AG09309 (cell line): ENCODE measurements at places on chromosomes 6 and 20.

DNA sequence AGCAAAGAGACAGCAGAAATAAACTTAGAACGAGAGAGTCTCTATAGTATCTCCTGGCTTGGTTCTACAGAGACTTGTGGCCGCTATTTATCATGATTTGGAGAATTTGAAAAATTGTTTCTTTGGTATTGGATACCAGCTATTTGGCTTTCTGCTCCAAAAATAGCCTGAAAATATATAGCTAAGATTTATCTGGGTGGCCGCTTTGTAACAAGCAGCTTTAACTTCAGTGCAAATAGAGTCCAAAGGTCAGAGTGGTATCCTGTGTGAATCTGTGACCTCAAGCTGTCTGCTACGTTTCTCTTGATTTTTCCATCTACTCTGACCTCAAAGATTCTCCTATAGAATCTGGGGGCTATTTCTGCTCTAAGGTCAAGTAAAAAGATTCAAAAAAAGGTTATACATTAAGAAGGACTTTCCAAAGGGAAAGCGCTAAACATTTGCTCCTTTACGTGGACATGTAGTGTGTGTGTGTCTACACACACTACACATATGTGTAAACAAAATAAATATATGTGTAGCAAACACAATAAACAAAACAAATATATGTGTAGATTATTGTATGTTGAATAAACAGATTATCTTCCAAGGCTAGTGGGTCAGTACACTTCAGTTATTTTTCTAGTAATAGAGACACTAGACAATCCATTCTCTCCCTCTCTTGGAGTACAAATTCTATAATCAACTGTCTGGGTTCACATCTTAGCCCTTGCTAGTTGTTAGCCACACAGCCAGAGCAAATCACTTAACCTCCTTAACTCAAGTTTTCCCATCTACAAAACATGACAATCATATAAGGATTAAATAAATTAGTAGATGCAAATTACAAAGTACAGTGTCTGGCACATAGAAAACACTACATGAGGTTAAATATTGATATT, 40.8 kb downstream of the CHD6 start:
- no peak for DNase-seq

DNA sequence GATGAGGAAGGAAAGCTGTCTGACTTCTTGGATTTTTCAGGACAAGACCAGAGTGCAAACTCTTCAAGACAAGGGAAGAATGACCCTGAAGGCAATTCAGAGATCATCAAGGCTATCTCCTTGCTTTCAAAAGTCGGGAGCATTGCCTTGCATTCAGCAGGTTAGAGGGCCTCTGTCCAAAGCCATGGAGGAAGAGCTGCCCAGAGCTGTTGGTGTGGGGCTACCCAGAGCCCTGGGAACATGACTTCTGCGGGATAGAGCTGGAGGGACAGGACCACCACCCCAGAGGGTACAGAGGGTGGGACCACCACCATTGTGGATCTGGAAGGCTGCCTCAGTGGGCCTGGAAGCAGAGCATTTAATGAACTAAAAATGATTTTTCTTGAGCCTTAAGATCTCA, 5.2 kb upstream of the SRXN1 start:
- no peak for DNase-seq

DNA sequence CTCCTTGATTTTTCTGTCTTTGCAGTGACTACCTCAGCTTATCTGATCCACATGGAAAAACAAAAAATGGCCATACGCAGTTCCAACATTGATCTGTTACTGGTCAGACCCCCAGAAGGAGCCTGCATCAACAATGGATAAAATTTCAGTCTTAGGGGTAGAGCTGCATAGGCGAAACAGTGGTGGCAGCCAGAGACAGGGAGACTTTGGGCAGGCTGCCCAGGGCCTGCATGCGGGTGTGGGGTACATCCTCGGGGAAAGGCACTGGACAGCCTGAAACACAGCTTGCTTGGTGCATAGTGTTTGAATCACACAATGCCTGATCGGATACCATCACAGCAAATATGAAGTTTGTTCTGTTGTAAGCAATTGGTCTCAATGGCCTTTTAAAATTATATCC, 847.8 kb downstream of the QKI start:
- DNase-seq = no peak

GRCh38 chr6:160765412-160765811, 63.4 kb downstream of the PLG start:
- no peak for DNase-seq

GRCh38 chr6:51960419-51960818, 127.0 kb downstream of the PKHD1 start:
- no peak for DNase-seq

GRCh38 chr6:118621799-118622470, 29.5 kb downstream of the CEP85L start:
- DNase-seq = no peak

- no peak for DNase-seq
Measured at GRCh38 chr6:6319952-6320811, at the start of gene F13A1. Gene F13A1 (minus strand): TSS chr6:6320662. CDS start chr6:6318664, 1,998 bp downstream.

GRCh38 chr6:97052896-97053295, 128.4 kb downstream of the KLHL32 start:
- DNase-seq = no peak

- DNase-seq = peak; percentile 62
Measured at GRCh38 chr20:45890985-45891983, at the start of the genes CTSA and NEURL2. Gene CTSA (plus strand): TSS chr20:45891335. CDS start chr20:45891569, 234 bp downstream. Gene NEURL2 (minus strand): TSS chr20:45891208. CDS start chr20:45890991, 217 bp downstream.

- no peak for DNase-seq
Measured at GRCh38 chr6:160221423-160221822, 37.2 kb downstream of the SLC22A2 start.

DNA sequence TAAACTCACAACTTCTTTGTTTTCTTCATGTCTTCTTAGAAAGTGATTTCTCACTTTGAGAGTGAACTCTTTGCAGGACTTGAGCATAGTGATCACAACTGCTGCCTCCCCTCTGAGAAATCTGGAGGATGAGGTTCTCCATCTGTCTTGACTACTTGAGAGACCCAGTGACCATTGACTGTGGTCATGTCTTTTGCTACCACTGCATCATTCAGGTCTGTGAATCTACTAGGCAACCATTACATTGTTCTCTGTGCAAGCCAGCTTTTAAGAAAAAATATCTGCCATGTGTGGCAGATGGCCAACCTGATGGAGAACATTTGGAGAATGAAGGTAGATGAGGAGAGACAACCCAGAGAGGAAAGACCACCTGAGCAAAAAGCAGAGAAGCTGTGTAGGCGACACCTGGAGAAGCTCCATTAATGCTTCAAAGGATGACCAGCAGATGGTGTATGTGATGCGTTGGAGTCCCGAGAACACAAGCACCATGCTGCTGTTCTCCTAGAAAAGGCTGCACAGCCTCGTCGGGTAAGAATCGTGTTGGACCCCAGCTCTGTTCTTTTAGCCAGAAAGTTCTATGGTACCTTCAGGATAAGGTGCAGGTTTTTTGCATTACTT, 25.1 kb upstream of the TRIM26 start:
- no peak for DNase-seq

DNA sequence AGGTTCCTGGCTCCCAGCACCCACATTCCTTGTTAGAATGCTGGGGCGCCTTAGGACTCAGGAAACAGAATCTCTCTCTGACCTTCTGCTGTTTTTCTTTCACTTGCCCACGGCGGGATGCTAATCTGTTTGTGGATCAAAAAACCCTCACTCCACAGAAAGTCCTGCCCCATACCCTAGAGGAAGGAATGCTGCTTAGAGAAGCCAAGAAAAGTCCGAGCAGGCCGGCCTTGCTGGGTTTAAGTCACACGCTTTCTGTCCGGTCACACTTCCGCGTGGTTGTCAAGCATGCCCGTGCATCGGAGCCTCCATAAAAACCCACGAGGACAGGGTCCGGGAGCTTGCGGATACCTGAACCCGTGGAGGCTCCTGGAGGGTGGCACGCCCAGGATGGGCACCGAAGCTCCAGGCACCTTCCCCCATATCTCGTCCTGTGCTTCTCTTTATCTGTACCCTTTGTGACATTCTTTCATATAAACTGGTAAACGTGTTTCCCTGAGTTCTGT, 223.1 kb downstream of the NRN1 start:
- DNase-seq = no peak

DNA sequence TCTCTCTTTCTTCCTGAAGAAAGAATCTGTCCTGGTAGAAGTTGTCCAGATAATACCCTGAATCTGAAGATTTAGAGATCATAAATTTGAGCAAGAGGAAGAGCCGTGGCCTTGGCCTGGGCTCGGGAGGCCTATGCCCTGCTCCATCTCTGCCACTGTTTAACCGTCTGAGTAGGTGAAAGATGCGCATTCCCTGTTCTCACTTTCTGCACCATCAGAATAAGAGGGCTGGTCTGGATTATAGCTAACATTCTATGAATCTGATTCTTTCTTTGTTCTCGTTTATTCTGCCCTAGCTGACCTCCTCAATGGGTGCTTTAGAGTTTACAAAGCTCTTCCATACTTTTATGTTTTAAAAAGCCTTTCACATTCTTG, 51.3 kb downstream of the ELOVL4 start:
- DNase-seq = no peak

DNA sequence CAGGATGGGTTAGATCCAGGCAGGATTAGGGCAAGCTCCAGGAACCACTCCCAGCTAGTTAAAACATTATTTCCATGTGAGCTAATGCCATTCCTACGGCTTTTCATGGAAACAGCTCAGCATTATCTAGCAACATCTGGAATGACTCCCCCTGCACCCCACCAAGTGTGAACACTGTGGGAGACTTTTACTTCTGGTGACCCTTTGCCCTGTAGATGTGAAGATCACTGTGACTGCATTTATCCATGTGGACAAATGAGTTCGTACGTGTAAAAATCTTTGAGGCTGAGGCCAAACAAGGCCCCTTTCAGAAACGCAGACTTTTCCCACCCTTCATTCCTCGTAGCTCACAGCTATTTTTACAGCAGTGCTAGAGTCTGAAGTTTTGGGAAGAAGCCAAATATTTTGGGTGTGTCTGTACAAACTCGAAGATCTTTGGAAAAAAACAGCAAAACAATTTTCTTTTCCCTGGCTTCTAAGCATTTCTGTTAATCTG, 221.8 kb upstream of the SOX4 start:
- peak; percentile 25 for DNase-seq

DNA sequence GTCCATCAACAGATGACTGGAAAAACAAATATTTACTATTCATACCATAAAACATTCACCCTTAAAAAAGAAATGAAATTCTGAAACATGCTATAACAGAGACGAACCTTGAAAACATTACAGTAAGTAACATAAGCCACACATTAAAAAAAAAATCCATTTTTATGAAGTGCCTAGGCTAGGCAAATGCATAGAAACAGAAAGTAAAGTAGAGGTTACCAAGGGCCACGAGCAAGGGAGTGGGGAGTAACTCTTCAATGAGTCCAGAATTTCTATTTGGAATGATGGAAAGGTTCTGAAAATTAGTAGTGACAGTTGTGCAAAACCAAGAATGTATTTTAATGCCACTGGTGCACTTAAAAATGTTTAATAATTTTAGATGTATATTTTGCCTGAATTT, 47.7 kb downstream of the STAU1 start:
- DNase-seq = no peak

DNA sequence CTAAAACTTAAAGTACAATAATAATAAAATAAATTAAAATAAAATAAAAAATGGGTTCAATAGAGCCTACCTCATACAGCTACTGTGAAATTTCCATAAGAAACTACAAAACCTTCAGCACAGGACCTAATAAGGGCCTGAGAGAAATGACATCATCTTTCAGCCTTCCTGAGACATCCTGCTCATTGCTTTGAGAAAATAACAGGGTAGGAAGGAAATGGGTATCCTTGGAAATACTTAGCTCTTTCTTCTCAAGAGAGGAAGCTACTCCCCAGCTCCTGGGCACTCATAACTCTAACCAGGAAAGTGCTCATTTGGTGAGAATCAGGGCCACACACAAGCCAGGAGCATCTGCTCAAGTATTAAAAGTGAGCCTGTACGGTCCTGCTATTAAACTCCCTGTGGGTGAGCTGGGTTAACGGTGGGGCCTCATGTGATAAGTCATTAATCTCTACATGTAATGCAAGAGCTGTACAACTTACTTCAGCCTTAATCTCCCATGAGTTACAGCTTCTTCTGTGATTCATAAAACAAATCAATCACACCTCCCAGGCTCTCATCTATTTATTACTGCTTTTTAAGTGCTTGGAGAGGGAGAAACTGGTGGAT, 141.4 kb downstream of the MAFB start:
- DNase-seq = no peak

DNA sequence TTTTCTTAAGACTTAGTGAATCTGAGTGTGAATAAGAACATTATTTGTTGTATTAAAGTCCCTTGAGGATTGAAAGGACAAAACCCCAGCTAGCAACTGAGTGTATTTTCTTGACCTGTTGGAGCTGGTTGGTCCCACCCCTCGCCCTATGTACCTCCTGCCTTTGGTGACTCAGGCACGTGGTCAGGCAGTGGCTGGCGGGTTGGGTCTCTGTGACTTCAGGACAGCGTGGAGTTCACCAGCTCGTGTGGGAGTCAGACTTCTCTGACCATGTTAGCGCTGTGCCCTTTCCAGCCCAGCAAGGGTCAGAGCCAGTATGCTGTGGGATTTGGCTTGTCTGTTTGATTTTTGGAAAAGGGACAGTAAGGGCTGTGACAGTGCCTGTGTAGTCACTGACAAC, 93.7 kb downstream of the SSR1 start:
- no peak for DNase-seq

- DNase-seq = no peak
Measured at GRCh38 chr6:67431076-67431475, 1204.0 kb upstream of the ADGRB3 start.

- no peak for DNase-seq
Measured at GRCh38 chr20:37298190-37298939, 8.9 kb downstream of the MANBAL start.

DNA sequence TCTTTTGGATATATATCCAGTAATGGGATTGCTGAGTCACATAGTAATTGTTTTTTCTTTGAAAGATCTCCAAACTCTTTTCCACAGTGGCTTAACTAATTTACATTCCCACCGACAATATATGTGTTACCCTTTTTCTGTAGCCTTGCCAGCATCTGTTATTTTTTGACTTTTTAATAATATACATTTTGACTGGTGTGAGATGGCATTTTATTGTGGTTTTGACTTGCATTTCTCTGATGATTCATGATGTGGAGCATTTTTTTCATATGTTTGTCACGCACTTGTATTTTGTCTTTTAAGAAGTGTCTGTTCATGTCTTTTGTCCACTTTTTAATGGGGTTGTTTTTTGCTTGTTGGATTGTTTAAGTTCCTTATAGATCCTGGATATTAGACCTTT, 58.9 kb upstream of the OPRM1 start:
- DNase-seq = no peak

GRCh38 chr20:17612287-17612991, 42.6 kb downstream of the DSTN start:
- peak; percentile 41 for DNase-seq

DNA sequence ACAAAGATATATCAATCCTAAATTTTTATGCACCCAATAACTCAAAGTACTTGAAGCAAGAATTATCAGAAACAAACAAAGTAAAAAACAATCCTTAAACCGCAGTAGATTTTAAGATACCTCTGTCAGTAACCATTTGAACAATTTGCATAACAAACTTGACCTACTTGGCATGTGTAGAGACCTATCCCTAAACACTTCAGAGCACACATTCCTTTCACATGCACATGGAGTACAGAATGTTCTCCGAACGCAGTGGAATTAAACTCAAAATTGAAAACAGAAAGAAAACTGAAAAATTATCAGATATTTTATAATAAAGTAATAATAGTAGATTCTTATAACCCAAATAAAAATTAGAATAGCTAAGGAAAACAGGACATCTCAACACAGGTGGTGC, 162.6 kb upstream of the THBS2 start:
- DNase-seq = no peak
